ENCODE measurements at places on chromosomes 3 and 15.

DNA sequence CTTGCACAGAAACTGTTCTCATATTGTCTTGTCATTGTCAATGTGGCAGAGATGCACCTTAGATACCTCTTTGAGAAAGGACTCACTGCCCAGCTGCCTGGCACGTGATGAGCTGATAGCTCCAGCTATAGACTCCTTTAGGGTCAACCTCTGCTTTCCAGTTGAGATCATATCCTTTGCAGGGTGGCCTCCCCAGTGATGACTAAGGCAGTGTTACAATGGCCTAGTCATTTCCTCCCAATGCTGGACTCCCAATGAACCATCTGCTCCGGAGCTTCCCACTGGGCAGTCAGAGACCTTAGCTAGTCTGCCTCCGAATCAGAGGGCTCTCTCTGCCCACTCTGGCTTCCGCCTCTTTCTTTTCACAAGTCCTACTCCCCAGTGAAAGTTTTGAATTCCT lies 79.5 kb downstream of the CHRD start:
- no peak for DNase-seq

DNA sequence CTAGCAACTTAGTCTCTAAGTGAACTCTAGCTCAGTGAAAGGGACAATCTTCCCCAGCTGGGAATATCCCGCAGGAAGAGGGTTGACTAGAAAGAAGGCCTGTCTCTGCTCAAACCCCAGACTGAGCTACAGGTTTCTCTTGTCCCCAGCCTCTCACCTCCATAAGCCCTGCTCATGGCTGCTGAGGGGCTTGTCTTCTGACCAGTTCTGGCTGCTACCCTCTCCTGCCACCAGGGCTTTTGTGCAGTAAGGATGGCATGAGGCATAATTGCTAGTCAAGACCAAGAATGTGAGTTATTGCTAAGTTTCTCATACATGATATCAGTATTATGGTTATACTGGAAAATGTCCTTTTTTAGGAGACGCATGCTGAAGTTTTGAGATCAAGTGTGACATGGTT lies 21.3 kb downstream of the WDR53 start:
- DNase-seq = no peak

DNA sequence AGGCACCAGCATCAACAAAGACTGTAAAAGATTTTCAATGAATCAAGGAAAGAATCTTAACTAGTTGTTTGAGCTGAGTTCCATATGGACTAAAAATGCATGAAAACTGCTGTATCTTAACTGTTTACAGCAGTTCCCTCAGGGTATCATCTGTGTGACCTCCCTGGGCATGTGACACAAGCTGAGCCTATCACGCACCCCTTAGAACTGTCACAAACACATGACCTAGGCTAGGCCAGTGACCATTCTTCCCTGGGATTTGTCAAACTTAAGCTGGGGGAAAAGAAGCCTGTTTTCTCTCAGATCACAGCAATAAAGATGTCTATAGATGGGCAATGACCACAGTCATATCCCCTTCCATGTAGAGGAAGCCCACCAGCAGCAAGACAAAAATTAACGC lies 35.7 kb downstream of the IGF2BP2 start:
- no peak for DNase-seq

DNA sequence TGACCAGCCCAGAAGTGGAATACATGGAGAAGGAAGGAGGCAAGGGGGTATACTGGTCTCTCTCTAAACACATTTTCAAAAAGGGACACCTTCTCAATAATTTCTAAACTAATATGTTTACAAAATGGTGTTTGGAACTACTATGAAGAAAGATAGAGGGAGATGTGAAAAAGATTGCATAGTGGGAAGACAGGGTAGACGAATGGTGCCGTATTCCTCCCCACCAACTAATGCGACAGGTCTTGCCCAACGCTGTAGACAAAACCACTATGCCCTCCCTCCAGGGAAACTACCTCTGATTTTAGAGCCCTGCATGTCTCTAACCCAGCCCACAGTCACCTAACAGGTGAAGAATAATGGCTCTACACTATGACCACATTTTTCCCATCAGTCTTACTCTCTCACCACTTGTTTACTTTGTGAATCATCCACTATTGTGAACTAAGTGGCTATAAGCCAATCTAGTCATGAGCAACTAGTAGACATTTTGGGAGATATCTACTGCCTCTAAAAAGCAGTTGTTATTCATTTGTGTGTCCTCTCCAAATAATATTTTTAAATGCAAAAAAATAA lies 108.2 kb upstream of the UBE2E2 start:
- no peak for DNase-seq

DNA sequence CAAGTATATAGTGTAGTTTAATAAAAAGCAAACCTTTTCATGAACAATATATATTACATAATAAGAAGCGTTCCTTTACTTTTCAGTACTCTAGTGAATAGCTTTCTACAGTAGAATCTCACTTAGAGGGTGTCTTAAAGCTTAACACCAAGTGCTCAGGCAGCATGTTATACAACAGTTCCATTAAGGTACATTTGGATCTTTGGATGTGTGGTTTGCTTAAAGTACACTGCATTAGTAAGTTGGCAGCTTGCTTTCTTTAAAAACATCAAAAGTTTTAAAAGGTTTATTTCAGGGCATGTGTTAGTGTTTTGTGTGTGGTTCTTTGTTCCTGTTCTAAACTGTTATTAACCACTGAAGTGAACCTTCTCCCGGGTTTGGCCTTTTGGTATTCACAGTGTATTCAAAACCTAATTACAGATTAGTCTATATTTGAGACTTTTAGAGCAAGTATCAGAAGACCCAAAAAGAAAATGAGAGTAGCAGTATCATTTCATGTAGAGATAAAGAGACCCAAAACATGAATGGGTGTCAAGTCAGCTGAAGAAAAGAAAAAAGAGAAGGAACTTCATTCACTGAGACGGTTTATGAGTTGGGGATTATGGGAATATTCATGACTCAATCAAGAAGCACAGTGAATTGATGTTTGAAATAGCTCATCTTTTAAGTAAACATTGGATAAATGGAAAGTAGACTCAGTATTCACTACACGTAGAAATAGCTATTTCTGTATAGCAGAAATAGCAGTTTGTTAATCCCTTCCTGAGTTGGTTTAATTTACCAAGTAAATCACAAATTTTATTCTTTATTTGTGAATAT lies 93.9 kb downstream of the OPA1 start:
- no peak for DNase-seq
